ENCODE measurements at places on chromosomes 12 and 14. TPM values are rescaled to one million over a fixed set of nuclear protein-coding genes. Genes with fewer than 3 reads are reported as not detected.

The EML1 gene
- 23.5 TPM for total RNA-seq

The AMN gene
- total RNA-seq, result under 0.01 TPM

The LGMN gene
- total RNA-seq, result 39.3 TPM

The DPY19L2 gene
- total RNA-seq, result 1.6 TPM

The CLEC1A gene
- not detected for total RNA-seq

The MRPL51 gene
- 87.5 TPM for total RNA-seq

The GARIN6 gene
- total RNA-seq, result not detected

The CLEC1B gene
- total RNA-seq, result not detected

The ACOT4 gene
- total RNA-seq, result 0.73 TPM

The PRPF40B gene
- 9.8 TPM for total RNA-seq

The TAS2R7 gene
- not detected for total RNA-seq

The WDR20 gene
- total RNA-seq, result 11.0 TPM

The DNAAF2 gene
- total RNA-seq, result 9.9 TPM
